ENCODE measurements at places on chromosomes 11 and 22. TPM values are rescaled to one million over a fixed set of nuclear protein-coding genes. Genes with fewer than 3 reads are reported as not detected.

APOL5 gene
- not detected for total RNA-seq

C11orf42 gene
- total RNA-seq: not detected

OR52E2 gene
- total RNA-seq: not detected

CASP5 gene
- total RNA-seq: not detected

C11orf97 gene
- not detected for total RNA-seq
